ENCODE measurements at places on chromosomes 7 and 10. TPM values are rescaled to one million over a fixed set of nuclear protein-coding genes. Genes with fewer than 3 reads are reported as not detected.

DNA sequence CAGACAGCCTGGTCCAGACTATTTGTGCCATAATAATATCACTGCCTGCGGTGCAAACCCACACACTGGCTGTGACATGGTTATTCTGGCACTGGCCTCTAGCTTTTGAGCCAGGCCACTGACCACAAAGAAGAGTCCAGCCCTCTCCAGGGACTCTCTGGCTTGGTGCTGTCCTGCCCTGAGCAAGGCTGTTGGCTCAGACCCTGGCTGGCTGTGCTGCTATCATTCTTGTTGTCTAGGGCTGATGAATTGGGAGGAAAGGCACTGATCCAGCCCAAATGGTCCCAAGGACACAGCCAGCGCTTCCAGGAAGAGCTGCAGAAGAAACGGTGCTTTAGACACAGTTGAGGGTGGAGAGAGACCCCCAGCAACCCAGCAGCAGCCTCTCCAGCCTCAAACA, 80.8 kb downstream of the TMEM130 start:
- H3K4me1 ChIP-seq = no peaks in the 10 kb centered on the region
- no peak for DNase-seq
- H3K27me3 ChIP-seq = no peaks in the 10 kb centered on the region
- no peak overlapping the region for H3K4me3 ChIP-seq
- H3K36me3 ChIP-seq = no peaks in the 10 kb centered on the region
- no peak overlapping the region for H3K27ac ChIP-seq

The NOS3 gene
- total RNA-seq = 4.4 TPM

The TRIL gene
- total RNA-seq = 5.8 TPM

The SUN3 gene
- not detected for total RNA-seq

- H3K27ac ChIP-seq = no peak overlapping the region
- H3K4me1 ChIP-seq = no peaks in the 10 kb centered on the region
- no peak for DNase-seq
- no peak overlapping the region for H3K4me3 ChIP-seq
- H3K27me3 ChIP-seq = no peaks in the 10 kb centered on the region
- no peaks in the 10 kb centered on the region for H3K36me3 ChIP-seq
Observed at GRCh38 chr7:16803125-16803524, 1.7 kb downstream of the AGR2 start.
